ENCODE measurements at places on chromosomes 7 and 10. TPM values are rescaled to one million over a fixed set of nuclear protein-coding genes. Genes with fewer than 3 reads are reported as not detected.

Gene TCAF2
- polyA plus RNA-seq, result 7.0 TPM

Gene FIS1
- polyA plus RNA-seq, result 137 TPM

Gene ZNF746
- 9.0 TPM for polyA plus RNA-seq

Gene UTF1
- not detected for polyA plus RNA-seq

Gene SPDYE1
- polyA plus RNA-seq, result 0.57 TPM

Gene MMP21
- polyA plus RNA-seq, result 0.20 TPM

Gene SAP25
- polyA plus RNA-seq, result 2.6 TPM

Gene SEMA3A
- polyA plus RNA-seq, result 29.2 TPM

Gene GPR85
- polyA plus RNA-seq, result 1.3 TPM

Gene OR2A42
- 0.52 TPM for polyA plus RNA-seq

Gene SUN3
- not detected for polyA plus RNA-seq

Gene ASAH2
- 2.3 TPM for polyA plus RNA-seq

Gene ADAM22
- polyA plus RNA-seq, result 16.4 TPM

GRCh38 chr7:45651540-45651939 lies 77.4 kb downstream of the ADCY1 start:
- DNase-seq, result no peak

DNA sequence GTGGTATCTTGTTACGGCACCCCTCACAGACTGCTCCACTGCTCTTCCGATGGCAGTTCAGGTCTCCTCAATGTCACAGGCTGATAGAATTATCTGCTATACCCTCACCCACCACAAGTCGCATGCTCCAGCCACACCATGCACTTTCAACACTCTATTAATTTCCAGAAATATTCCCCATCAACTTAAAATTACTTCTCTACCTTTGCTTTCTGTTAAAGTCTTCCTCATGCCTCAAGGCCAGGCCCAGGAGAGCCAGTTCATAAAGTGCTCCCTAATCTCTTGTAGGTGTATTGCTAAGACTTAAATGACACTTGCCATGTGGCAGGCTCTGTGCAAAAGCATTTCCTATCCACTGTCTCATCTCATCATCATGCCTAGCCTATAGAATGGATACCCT lies 105.9 kb upstream of the ARID5B start:
- no peak for DNase-seq

GRCh38 chr7:159039716-159040115 lies 105.0 kb downstream of the VIPR2 start:
- no peak for DNase-seq

DNA sequence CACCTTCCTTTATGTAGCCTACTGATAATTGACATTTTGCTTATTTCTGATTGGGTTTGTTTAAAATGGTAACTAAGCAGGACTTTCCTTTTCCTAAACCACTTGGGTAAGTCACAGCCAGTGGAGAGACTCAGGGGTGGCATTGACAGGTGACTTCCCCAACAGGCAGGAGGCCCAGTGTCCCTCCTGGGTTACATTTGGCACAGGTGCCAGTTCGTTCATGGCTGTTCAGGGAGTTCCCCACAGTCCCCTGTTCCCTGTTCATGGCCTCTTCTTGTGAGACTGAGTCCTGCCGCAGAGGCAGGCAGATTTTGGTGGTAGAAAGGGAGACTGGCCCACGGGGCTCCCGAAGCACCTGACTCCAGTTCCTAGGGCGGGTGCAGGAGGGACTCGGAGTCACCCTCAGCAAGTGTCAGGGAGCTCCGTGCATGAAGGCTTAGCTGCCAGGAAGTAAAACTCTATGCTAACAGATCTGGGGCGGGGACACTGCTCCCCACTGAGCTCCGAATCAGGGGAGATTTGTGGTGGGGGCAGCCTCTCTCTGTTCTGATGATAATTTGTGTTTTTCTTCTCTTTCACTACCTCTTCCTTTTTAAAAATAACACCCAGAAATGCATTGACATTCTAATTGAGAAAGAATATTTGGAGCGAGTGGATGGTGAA lies 84.1 kb downstream of the EZH2 start:
- DNase-seq, result no peak

DNA sequence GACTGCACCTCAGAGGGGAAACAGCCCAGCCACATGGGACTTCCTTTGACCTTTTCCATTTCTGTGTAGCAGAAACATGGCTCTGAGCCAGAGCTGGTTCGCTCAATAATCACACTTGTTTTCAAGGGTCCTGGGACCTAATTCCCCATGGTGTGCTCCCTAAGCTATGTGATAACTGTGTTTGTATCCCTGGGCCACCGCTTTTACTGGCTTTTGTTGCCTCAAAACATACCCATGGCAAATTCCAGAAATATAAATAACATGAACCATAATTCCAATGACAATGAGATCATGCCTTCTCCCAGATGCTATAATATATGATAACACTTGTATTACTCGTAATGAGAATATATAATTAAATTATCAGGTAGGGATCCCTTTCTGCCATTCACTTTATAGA lies 196.4 kb downstream of the GFRA1 start:
- no peak for DNase-seq

DNA sequence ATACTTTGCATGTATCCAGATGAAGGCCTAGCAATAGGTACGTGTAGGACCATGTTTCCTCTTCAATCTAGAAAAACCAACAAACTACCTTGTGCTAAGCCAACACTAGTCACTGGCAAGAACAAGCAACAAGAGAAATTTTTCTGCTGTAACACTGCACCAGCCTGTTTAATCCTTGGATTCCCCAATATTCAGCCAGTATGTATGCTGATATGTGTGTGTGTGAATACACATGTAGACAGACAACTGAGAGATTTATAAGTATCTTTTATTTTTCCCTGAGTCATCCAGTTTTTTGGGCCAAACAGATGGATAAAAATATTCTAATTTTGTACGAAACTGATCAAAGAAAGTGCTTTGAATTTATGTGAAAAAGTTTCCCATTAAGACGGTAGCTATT lies 26.2 kb downstream of the GLI3 start:
- no peak for DNase-seq

GRCh38 chr10:78312197-78313047 lies 278.8 kb downstream of the RPS24 start:
- DNase-seq, result no peak

DNA sequence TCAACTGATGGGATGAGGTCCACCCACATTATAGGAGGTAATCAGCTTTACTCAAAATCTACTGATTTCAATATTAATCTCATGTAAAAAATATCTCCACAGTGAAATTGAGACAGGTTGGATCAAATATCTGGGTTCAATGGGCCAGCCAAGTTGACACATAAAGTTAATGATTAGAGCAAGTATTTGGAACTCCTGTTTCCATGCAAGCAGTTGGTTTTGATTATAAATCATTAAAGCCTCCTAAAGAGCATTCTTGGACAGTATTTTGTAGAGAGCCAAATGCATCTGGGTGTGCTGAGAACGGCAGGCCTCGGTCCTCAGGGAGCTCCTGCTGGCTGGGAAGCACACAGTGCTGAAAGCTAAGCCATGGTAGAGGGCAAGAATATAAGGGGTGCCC lies 126.9 kb upstream of the BTBD16 start:
- peak; percentile 47 for DNase-seq

GRCh38 chr7:112449902-112450806 lies at the start of gene IFRD1:
IFRD1 (plus strand) TSS chr7:112450460; CDS start chr7:112450689, 229 bp downstream.
- DNase-seq, result peak; percentile 99

- no peak for DNase-seq
Observed at GRCh38 chr7:107686816-107687387, 26.3 kb downstream of the SLC26A4 start.

DNA sequence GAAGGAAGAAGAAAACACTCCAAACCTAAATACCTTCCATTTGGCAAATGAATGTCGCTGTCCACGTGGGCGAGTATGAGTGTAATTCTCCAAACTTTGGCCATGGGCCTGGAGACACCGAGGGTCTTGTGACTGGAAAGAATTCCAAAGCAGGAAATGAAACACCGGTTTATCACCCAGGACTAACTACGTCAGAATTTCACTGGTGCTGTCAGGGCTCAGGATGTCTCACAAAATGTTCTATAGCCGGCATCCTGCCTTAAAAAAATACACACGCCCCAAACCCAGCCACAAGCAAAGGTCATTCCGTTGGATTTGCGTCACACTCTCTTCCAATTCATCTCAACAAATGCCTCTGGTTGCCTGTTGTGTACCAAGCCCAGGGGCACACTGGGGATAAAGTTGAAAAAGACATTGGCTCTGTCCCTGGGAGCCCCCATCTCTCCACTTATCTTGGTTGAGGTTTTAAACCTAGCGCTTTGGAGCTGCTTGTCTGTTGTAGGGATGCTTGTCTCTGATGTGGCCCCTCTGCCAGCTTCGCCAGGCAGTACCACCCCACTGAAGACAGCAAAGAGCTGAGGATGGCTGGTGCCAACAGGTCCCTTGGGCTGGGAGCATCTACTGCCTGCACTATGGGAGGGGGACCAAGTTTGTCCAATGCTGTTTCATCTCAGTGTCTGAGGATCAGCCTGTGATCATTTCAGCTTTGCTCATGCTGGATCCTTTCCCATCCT lies 31.2 kb downstream of the GSTO2 start:
- DNase-seq, result peak; percentile 91

GRCh38 chr7:80937336-80937735 lies 18.5 kb upstream of the SEMA3C start:
- DNase-seq, result no peak

GRCh38 chr7:72406820-72407403 lies 5.2 kb downstream of the CALN1 start:
- no peak for DNase-seq

DNA sequence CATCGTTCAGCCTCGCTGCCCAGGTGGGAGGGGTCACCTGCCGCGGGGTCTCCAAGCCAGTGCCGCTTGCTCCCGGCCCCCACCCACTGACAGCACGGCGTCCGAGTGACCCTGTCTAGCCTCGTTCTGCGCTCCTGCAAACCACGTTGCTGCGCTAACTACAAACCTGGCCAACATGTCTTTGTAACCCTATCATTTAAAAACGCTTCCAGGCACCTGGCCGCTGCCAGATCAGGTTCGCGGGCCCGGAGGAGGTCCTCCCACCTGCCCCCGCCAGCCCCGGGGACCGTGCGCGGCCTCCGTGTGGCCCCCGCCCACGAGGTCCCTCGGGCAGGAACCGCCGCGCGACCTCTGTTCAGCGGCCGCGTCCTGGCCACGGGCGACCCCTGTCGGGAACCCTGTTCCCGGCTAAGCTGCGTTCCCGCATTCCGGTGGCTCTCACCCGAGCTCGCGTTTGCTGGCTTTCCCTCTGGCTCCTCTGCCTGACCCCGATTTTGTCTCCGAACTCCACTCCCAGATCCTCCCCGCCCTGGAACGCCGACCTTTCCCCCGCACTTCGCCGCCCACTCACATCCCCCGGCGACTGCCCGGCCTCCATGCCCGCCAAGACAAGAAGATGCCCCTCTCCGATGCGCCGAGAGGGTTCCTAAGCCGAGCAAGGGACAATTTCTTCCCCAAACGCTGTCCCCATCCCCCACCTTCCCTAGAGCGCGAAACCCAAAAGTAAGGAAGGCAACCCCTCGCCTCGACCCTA lies 2.4 kb downstream of the SFMBT2 start:
- peak; percentile 83 for DNase-seq

DNA sequence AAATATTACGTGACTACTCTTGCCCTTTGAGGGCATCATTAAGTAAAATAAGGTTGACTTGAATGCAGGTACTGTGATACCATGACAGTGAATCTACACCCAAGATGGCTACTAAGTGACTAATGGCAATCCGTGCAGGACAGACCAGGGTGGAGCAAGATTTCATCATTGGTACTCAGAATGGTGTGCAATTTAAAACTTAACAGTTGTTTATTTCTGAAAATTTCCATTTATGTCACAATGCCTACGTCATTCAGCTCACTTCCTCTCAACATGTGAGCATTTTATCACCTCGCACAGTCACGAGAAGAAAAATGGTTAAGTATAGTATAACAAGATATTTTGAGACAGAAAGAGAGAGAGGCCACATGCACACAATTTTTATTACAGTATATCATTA lies 50.3 kb upstream of the MET start:
- no peak for DNase-seq

DNA sequence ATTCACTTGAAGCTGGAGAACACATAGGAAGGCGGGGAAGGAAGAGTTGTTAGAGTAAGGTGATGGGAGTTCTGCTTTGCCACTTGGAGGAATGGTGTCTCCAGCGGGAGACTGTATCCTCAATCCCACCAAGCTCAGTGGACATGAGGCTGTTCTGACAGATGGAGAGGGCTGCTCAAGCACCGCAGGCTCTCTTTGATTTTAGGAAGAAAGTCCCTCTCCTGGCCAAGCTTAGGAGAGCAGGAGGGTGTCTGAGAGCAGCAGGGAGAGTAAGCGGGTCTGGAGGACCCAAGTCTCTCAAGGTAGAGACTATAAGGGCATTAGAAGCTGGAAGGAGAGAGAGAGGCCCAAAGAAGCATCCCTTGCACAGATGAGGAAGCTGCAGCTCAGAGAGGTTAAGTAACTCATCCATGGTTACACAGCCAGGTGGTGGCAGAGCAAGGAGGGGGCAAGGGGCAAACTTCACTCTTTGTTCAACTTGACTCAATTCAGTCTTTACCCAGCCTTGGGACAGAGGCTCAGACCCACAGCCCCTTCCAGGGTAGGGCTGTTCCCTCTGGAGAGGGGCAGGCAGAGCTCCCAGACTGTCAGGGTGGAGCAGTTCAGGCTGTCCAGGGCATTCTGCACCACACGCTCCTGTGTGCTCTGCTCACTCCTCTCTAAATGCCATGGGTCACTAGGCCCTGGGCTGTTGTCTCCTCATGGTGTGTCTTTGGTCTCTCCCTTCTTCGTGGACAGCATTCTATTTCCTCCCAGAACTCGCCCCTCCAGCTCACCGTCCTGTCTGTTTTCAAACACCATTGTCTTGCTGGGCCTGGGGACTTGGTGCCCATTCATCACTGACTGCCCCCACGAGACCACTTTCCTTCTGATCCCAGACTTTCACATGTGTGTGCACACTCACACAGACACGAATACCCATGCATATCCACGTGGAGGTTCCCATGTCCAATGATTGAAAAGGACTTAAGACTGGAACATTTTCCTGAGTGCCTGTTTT lies 8.9 kb downstream of the CHAT start:
- no peak for DNase-seq

GRCh38 chr7:151114151-151115090 lies 28.1 kb downstream of the AGAP3 start:
- no peak for DNase-seq

DNA sequence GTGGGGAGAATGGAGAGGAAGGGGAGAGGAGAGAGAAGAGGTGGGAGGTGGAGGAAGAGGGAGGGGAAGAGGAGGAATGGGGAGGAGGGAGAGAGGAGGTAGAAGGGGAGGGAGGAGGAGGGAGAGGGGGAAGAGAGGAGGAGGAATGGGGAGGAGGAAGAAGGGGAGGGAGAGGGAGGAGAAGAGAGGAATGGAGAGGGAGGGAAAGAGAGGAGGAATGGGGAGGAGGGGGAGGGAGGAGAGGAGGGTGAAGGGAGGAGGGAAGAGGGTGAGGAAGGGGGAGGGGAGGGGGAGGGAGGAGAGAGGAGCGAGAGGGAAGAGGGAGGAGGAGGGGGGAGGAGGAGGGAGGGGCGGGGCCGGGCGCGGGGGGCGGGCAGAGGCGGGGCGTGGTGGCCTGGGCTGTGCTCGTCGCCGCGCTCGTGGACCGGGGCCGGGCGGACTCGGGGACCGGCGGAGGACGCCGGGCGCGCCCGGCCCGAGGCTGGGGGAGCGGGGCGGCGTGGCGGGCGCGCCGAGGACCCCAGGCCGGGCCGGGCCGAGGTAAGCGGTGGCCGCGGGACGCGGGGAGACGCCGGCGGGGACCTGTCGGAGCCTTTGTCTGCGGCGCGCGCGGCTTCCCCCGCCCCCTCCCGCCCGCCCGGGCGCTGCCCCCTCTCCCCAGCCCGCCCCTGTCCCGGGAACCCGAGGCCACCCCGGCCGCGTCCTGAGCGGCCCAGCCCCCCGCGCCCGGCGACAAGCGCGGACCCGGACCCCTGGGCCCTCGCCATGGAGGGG lies at the start of gene SLC29A4:
TSS of gene SLC29A4 (plus strand) at position 401 of the 774 bp plus-strand sequence. CDS start 4,874 bp downstream, outside the sequence.
- peak; percentile 68 for DNase-seq

Measured in muscle of leg (tissue), 16 donors.